Stimulated activated CD4-positive, alpha-beta T cell treated with anti-CD3 and anti-CD28 coated beads, Interleukin-15, amount 100 ng/mL, for 48 hours (primary cell): ENCODE measurements at places on chromosomes 7 and 10.

- DNase-seq = no peak
These were observed 31.9 kb downstream of the SAMD8 start for GRCh38 chr10:75143353-75143752.

DNA sequence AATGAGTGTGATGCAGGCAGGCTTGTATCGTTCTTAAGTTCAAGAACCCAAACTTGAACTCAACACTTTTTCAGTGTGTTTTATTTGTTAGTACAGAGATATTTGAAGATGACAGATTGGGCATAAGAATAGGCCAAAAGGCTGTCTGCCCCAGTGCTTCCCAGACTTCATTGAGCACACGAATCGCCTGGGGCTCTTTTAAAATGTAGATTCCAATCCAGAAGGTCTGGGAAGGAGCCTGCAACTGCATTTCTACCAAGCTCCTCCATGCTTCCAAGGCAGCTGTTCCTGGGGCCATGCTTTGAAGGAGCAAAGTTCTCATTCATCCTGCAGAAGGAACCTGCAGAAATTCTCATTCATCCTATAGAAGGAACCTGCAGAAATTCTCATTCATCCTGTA, 114.5 kb upstream of the INSYN2A start:
- no peak for DNase-seq

DNA sequence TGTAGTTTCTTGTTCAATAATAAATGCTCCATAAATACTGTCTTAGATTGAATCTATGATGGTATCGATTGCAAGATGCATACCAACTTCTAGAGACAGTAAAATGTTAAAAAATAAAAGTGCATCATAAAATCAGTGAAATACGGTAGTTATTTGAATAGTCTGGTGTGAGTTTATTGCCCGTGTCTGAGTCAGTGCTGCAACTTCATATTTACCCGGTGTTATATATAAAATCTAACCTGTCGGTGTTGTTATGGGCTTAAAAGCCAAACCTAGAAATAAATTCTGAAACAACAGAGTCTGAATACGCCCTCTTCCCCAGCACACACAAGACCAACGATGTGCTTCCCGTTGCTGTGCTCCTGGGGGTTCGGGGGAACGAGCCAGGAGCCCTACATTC, 16.3 kb downstream of the MACROH2A2 start:
- DNase-seq = no peak

DNA sequence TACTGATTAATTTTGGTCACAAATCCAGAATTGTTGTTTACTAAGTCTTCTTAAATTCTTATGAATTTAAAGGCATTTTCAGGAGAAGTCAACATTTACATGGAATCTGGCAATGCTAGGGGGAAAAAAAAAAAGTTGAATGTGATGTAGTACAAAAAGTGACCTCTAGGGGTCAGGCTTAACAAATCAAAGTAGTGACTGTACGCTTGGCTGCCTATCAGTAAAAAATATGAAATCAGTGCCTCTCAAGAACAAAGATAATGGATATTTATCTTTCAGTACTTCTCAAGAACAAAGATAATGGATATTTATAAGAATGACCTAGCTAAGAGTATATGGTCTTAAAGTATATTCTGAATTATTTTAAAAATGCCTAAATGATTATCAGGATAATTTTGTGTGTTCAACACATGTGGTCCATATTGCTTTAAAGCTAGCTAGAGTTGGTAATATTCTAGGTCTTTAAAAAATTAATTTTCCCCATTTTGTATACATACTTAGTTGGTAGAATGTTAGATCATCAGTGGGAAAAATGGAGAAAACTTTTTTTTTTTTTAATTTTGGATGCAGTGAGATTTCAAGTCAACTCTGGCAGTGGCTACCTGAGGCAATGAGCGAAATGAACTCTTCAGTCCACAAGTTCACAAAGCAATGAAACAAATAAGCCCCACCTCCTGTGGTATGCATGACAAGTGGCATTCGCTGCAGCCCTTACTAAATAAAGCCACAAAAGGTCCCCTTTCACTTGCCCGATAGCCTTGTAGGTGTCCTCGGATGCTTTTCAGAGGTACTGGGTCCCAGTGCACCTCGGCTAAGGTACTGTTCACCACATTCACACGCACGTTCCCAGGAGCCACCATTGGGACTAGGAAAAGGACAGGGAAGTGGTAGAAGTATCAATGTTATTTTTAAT, 51.2 kb upstream of the LAMB4 start:
- DNase-seq = no peak

DNA sequence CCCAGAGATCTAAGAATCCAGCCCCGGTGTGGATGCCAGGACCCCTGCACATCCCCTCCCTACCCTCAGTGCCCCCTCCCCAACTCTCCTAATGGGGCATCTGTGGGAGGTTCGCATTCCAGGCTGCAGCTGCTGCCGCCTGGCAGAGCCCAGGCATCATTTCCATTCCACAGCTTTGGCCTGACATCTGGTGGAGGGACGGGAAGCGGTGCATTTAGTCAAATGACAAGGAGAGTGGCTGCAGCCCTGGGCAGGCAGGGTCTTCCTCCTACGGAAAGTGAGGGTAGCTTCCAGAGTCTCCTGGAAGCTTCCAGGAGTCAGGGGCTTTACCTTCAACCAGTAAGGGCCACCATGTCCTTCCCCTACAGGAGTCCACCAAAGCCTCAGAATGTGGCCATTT, 30.8 kb downstream of the PRLHR start:
- DNase-seq = no peak

- no peak for DNase-seq
These were observed 103.1 kb downstream of the GFRA1 start for GRCh38 chr10:116169782-116170445.

- no peak for DNase-seq
These were observed 59.0 kb downstream of the DOCK1 start for GRCh38 chr10:126964190-126964589.

- no peak for DNase-seq
These were observed 2.1 kb upstream of the MSMB start for GRCh38 chr10:46048152-46048551.

GRCh38 chr10:52437205-52437646, 123.1 kb downstream of the DKK1 start:
- no peak for DNase-seq

DNA sequence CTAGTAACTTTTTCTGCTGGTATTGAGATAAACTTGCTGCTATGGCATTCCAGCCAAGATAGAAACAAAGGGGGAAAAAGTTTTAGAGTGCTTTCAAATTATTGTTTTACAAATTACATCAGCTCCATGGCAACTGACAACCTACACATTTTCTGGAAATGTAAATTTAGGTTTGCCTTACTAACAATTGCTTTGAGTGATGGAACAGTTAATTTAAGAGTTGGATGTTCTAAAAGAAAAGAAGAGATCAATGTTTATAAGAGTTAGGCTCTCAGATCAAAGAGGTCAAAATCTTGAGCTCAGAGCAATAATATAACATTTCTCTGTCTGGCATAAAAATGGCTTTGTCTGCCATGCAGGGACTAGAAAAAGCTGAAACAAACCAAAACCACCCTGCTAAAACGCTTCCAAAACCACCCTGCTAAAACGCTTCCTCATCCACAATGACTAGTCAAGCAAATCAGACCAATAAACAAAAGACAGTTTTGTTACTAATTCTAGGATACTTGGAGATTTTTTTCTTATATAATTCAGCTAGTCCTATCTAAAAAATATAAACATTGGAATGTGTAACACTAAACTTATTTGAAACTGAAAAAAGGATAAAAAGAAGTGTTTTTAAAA, 32.3 kb downstream of the ORC5 start:
- DNase-seq = no peak

DNA sequence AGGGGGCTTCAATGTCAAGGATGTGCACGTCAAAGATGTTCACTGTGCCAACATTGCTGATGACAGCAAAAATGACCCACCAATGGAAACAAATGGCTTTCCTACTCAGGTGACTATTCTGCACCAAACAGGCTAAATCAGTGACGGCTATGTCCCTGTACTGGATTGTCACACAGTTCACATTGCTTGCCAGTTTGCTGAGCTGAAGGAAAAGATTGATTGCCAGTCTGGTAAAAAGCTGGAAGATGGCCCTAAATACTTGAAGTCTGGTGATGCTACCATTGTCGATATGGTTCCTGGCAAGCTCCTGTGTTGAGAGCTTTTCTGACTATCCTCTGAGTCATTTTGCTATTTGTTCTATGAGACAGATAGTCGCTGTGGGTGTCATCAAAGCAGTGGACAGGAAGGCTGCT, 202.2 kb upstream of the ETV1 start:
- DNase-seq = no peak

DNA sequence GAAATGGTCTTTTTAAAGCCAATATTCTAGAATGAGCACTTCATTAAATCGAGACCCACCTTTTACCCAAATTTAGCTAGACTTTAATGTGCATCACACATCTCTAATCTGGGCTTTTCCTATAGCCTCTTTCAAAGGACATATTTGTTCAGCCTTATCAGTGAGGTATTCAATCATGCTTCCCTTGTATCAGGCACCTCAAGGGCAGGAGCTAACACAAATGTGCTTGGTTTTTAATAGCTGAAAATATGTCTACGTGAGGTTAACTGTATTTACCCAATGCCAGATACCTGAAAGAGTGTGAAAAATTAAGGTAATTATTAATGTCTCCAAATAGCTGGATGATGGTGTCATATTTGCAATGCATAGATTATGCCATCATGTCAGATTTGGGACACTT, 203.9 kb downstream of the SNX10 start:
- no peak for DNase-seq

DNA sequence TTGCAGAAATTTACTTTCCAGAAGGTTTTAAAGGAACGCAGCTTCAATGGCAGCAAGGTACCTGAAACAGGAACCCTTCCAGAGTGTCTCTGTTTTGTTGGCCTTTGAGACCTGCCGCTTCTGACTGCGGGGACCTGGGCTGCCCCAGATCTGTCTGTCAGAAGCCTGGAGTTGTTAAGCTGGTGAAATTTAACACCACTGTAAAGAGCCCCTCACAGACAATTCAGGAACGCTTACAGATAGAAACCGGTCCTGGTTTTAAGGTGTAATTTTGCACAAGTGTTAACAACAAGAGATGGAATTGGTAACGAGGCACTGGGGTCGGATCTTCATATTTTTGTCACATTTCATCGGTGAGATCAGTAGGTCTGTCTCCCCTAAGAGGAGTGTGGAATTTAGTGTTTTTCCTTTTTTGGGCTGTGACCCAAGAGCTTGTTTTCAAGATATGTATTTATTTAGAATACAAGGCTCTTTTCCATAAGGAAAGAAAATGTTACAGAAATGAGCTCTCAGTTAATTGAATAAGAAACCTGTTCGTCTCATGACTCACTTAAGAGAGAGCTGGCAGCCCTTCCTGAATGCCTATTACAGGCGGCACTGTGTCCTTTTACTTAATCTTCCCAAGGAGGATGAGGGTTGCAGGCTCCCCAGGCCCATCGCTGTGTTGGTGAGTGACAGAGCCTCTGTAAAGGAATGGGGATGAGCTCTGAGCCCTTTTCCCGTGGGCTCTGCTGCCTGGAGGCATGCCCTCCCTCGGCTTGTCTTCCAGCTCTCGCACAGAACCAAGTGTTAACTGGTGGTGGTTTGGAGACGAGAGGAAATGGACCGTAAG, 168.7 kb downstream of the CUX1 start:
- DNase-seq = no peak

DNA sequence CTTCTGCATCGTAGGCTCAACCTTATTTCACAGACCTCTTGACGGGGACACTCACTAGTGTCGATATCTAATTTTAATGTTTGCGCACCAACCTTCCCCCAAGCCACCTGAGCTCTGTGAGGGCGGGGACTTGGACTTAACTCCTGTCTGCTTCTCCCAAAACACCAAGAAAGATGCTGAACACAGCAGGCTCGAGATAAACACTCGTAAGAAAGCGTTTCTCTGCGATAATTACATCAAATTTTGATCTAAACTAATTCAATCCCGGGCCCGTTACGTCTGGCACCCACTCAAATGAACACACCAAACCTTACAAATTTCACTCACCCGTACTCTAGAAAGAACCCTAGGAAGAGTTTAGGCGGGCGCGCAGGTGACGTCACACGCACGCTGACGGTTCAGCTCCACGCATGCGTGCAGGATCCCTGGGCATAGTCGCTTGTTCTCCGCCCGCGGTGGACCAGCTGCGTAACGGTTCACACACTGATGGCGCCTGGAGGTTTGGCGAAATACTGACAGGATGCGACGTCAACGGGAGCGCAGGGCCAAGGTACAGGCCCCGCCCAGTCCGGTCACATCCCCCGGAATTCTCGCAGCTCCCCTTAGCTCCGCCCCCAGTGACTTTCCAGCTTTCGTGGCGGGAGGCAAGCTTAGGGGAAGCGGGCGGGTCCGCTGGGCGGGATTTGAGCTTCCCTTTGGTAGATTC, at the start of gene POT1:
Gene POT1 (minus strand): TSS at position 359 of the 706 bp plus-strand sequence. CDS start 32,652 bp downstream, outside the sequence.
- DNase-seq = peak; percentile 97

DNA sequence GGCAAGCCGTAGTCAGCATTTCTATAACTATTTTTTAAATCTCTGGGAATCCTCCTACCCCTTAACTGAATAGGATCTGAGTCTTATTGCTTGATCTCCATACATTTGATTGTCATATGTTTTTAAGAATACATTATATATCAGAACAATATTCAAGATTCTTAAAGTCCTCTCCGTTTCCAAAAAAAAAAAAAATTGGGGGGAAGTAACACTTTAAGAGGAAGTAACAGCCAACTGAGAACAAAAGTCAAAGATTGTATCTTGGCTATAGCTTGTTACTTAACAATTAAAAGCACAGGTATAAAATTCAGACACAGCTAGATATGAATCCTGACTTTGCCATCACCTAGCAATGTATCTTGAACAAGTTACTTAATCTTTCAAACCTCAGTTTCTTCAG, 169.9 kb upstream of the ADO start:
- DNase-seq = no peak

DNA sequence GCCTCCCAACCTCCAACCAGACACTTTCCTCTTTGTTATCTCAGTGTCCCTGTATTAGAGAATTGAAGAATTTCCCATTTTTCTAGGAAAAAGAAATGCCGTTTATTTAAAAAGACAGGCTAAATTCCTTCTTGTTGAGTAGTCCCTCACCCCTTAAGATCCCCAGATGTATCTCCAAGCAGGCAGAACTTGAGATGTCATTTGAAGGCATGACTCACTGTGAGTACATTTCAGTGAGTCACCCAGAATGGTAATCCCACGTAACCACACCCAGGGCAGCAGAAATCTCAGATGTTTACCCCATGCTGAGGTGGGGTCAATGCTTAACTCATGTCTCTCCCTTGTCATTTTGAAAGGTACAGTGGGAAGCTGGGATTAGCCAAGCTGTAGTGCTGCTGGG, 4.4 kb downstream of the ZNF655 start:
- DNase-seq = peak; percentile 29

GRCh38 chr10:98256692-98257091, 11.3 kb downstream of the LOXL4 start:
- DNase-seq = no peak

DNA sequence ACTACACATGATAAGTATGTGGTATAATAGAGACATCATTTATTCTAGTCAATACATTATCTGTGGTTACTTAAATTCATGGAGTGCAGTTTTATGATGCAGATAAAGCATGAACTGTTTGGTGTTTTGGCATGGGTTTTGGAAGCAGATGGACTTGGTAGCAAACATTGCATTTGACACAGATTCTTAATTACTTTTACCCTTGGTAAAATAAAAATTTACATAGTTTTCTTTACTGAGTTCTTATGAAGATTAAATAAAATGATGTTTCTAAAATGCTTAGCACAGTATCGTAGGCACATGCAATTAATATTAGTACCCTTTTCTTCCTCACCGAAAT, 92.0 kb downstream of the ABCA13 start:
- no peak for DNase-seq
